ENCODE measurements at places on chromosomes 1 and 21. TPM values are rescaled to one million over a fixed set of nuclear protein-coding genes. Genes with fewer than 3 reads are reported as not detected.
A peak's percentile ranks its signal among the peaks of the same experiment; 100 is the strongest.

DNA sequence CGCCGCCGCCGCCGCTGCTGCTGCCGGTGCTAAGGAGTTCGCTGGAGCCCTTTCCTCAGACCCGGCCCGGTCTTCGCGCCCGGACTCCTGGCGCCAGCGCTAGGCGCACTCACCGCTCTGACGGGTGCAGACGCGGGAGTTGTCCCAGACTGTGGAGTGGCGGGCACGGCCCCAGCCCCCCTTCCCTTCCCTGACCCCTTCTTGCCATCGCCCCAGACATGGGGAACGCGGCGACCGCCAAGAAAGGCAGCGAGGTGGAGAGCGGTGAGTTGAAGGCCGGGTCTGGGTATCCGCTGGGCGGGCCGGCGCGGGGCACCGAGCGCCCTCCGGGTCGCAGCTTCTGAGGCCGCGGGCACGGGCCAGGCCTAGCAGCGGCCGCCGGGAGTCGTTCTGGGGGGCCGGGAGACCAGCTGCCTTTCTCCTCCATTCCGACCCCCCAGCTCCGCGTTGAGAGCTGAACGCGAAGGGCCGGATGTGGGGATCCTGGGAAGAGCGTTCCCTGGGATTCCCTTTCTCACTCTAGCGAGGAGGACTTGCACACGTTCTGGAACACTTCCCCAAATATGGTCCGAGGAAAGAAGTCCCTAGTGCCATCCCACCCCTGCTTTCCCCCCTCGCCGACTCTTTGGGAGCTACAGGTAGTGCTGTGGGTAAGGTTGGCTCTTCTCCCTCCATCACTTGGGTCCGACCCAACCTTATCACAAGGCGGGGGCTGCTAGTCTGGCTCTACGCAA is 65.8 kb upstream of the PRKACB start:
- DNase-seq = peak; percentile 48

DNA sequence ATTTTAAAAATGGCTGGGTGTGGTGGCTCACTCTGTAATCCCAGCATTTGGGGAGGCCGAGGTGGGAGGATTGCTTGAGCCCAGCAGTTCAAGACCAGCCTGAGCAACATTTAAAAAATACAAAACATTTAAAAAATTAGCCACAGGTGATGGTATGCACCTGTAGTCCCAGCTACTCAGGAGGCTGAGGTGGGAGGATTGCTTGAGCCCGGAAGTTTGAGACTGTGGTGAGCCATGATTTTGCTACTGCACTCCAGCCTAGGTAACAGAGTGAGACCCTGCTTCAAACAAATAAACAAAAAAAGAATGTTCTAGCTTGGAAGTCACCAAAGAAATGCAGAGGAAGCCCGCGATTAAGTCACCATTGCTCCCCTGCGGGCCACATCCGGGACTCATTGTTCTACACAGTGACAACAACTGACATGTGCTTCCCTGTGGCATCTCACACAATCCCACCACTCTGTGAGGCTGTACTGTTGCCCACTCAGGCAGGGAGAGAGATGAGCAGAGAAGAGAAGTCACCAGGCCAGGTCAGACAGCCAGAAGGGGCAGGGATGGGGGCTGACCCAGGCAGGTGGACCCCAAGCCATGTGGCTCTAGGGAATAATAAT is 18.4 kb upstream of the SPATC1L start:
- no peak for DNase-seq

DNA sequence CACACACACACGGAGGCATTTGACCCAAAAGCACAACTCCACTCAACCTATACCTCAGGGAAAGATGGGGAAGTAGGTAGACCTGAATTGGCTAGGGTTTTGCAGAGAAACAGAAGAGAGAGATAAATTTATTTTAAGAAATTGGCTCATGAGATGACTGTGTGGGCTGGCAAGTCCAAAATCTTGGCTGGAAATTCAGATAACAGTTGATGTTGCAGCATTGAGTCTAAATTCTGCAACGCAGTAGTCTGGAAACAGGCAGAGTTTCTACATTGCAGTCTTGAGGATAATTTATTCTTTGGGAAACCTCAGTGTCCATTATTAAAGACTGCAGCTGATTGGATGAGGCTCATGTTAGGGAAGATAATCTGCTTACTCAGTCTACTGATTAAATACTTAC is 4.3 kb upstream of the LCE2B start:
- no peak for DNase-seq

GRCh38 chr1:60547821-60548220 is 474.3 kb upstream of the C1orf87 start:
- DNase-seq = no peak

S100B gene
- 2.0 TPM for polyA plus RNA-seq

- no peak for DNase-seq
These were observed 18.9 kb downstream of the ALDH9A1 start for GRCh38 chr1:165679282-165680036.

DNA sequence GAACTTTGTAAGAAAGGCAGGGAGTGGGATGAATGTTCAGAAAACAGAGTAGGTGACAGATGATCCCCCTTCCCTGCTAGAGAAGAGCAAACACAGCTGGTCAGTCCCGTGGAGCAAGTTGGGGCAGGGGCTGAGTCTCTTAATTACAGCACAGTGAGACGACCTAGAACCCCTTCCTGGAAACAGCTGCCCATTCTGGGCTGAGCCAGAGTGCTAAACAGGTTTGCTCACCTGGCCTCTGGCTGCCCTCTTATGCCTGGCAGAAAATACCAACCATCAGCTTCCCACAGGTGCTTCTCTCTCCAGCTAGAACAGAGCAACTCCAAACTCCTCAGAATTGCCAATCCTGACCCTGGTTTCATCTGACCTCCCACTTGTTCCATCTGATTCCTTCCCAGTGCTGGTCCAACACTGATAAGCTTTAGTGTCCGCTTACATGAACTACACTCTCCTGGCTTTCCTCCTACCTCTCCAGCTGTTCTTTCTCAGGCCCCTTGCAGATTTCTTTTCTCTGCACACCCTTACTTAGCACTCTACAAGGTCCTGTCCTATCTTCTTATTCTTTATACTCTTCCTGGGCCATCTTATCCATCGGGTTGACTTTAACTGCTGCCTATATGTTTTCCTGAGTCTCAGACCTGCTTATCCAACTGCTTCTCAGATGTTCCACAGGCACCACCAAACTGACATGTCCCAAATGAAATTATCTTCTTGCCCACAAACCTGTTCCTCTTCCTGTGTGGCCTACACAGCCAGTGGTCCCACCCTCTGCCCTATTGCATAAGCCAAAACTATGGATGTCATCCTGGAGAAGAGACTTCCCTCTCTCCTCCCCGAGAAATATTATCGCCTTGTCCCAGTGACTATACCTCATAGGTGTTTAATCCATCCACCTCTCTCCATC is 22.6 kb upstream of the COL9A2 start:
- DNase-seq = no peak

- no peak for DNase-seq
These were observed 675.7 kb upstream of the CHRM3 start for GRCh38 chr1:238710697-238711096.

DNA sequence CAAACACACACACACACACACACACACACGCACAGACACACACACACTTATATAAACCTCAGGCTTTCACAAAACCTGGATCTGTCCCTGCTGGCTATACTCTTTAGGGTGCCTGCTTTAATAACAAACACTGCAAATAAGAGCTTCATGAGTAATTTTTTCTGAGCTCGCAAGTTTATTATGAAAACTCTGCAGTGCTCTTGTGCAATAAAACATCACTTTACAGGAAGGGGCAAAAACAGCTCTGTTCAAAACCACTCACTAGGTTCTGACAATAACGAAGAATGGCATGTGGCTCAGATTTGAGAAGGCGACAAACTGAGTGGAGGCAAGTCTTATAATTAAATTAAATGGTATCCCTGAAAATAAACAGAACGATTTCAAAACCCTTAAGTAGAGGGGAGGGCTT is 42.6 kb upstream of the CTPS1 start:
- DNase-seq = no peak

DNA sequence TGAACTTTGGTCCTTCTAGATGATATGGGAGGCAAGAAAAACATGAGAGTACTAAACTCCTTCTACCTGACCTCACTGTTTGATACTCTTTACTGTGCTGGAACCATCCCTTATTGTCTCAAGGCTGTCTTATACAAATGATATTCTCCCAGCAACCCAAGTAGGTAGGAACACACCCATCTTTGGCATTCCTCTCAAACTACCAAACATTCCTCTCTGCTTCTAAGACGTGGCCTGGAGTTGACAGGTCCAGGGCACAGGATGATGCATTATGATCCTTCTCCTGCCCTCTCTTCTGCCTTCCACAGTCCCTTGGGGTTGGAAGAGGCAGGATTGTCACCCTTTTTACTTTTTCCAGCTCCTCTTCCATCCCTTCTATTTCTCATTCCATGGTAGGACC is 90.5 kb downstream of the SPATA17 start:
- DNase-seq = no peak

- no peak for DNase-seq
These were observed 25.3 kb upstream of the ITLN1 start for GRCh38 chr1:160910170-160910750.

RNU1-1 gene
- not detected for polyA plus RNA-seq

- DNase-seq = no peak
These were observed 15.0 kb upstream of the TMEM201 start for GRCh38 chr1:9573723-9574122.

PIK3R3 gene
- polyA plus RNA-seq = 16.7 TPM

- peak; percentile 65 for DNase-seq
These were observed 75.8 kb downstream of the PGBD5 start for GRCh38 chr1:230350208-230350921.

GRCh38 chr1:170959385-170959784 is 24.1 kb downstream of the MROH9 start:
- DNase-seq = no peak

CELA3B gene
- 0.24 TPM for polyA plus RNA-seq

DNA sequence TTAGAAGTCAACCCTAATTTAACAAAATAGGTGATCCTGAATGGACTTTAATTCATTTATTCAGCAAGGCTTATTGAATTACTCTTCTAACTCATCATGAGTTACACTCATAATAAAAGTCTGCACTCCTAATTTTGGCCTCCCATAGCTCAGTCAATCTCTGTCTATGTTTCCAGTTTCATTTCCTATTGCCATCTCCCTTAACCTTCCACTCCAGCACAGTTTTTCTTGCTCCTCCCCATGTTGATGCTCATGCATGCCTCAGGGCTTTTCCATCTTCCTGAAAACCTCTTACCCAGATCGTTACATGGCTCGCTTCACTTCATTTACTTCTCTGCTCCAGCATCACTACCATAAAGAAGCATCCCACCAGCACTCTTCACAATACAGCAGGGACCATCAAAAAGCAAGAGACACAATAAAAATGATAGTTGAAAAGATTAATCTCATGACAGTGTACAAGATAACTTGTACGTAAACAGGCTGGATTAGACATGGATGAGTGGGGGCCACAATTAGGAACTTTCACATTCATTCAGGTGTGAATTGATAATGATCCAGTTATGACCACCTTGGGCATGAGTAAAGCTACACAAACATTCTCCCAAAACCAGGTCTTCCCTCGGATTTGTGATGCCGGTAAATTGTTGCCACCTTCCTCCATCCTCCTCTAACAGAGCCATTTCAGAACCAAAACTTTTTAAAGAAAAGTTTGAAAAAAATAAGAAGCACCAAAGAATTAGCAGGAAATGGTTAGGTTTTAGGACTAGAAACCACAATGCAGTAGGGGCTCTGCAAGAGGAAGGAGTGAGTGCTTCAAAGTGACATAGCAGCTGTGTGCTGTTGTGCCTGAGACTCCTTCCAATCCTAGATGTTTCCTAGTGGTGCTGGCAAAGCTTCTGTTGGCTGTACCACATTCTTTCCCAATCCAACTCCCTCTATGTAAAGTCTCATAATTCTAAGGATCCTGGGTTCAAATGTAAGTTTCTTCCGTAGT is 89.8 kb downstream of the OLFML2B start:
- no peak for DNase-seq

DNA sequence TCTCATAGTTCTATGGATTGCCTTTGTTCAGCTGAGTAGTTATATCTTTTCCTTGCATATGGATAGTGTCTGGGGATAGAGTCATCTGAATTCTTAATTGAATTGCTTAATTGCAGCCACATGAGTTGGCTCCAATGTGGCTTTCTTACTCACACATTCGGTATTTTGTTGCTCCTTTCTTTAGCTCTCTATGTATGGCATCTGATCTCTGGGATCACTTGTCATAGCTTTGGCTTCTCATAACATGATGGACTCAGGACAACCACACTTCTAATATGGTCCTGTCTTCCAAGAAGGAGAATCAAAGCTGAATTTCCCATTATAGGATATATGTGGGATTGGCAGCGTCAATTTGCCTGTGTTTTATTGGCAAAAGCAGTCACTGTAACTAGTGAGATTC is 716.2 kb downstream of the NCAM2 start:
- DNase-seq = no peak

PANK4 gene
- polyA plus RNA-seq = 32.4 TPM

NUP210L gene
- polyA plus RNA-seq = not detected

- no peak for DNase-seq
These were observed 97.5 kb downstream of the SPATA46 start for GRCh38 chr1:162279136-162279498.

RIMS3 gene
- polyA plus RNA-seq = 0.16 TPM

NLRP3 gene
- polyA plus RNA-seq = 0.16 TPM

SPRR2B gene
- not detected for polyA plus RNA-seq

GUCA2B gene
- polyA plus RNA-seq = not detected

GRCh38 chr1:201551877-201552731 is 13.2 kb downstream of the NAV1 start:
- DNase-seq = no peak

OSCP1 gene
- polyA plus RNA-seq = 4.2 TPM

- no peak for DNase-seq
These were observed 20.2 kb downstream of the DHRS3 start for GRCh38 chr1:12597792-12598191.

DNA sequence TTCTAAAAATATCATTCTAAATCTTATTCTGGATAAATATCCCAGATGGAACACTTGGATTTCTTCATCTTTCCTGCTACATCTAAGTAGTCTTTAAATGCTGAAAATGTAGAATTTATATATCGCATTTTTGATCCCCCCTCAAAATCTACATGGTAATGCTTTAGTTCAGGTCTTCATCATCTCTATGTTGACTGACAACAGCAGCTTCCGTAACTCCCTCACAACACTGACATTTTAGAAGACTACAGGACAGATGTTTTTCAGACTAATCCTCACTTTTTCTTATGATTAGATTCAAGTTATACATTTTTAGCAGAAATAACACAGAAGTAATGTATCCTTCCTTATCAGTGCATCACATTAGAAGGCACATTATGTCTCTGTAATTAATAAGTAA is 336.5 kb downstream of the LMO4 start:
- DNase-seq = no peak

DNA sequence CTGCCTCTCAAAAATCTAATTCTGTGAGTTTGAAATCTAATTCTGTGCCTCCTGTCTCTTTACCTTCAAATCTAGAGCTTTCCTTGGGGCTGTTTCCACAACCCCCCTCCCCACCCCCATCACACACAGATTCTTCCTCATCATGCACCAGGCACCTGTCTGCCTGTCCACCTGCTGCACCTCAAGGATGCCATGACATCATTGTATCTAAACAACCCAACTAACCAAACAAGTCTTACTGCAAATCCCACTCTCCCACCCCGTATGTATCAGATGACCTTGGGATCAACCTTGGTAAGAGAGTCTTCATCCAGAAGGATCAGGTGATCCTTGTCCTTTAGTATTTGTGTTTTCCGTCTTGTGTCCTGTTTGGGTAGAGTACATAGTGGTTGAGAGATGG is 102.7 kb upstream of the SIM2 start:
- DNase-seq = no peak

- no peak for DNase-seq
These were observed 516 bp upstream of the NMNAT2 start for GRCh38 chr1:183418696-183419095.

THAP3 gene
- polyA plus RNA-seq = 22.8 TPM

Data from psoas muscle (tissue), 8 donors.